ENCODE measurements at places on chromosomes 7 and 10. TPM values are rescaled to one million over a fixed set of nuclear protein-coding genes. Genes with fewer than 3 reads are reported as not detected.

The CACNA2D1 gene
- not detected for total RNA-seq

The MCM10 gene
- 73.5 TPM for total RNA-seq

The DYDC2 gene
- total RNA-seq, result not detected

- peaks cover 20% of the 10 kb centered on the region for H3K27me3 ChIP-seq
- no peaks in the 10 kb centered on the region for H3K36me3 ChIP-seq
- no peak for DNase-seq
- H3K4me1 ChIP-seq, result peaks cover 26% of the 10 kb centered on the region
- H3K4me3 ChIP-seq, result no peak overlapping the region
- H3K27ac ChIP-seq, result no peak overlapping the region
These were observed 5.8 kb upstream of the CLDN4 start for GRCh38 chr7:73824986-73825385.

DNA sequence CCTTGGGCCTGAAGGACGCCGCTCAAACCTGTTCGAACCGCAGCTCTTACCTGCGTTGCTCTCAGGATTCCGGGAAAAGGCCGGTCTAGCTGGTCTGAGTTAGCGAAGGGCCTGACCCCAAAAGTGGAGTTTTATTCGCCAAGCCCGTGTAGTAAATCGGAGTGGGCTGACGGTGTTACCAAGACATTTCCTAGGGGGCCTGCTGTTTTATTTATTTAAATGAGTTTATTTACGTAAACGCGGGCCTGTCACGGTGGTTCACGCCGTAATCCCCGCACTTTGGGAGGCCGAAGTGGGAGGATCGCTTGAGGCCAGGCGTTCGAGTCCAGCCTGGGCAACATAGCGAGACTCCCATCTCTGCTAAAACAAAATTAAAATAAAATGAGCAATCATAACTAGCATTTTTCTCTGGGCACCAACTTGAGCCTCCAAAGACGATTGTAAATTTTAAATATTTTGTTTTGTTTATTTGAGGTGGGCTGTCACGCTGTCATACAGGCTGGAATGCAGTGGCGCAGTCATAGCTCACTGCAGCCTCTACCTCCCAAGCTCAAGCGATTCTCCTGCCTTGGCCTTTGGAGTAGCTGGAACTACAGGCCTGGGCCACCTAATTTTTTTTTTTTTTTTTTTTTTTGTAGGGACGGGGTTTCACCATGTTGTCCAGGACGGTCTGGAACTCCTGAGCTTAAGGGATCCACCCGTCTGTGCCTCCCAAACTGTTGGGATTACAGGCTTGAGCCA is 903 bp downstream of the ZNF655 start:
- H3K36me3 ChIP-seq, result peaks cover 68% of the 10 kb centered on the region
- peaks cover 56% of the 10 kb centered on the region for H3K4me1 ChIP-seq
- no peaks in the 10 kb centered on the region for H3K27me3 ChIP-seq
- no peak for DNase-seq
- peak overlapping the region; percentile 100 for H3K4me3 ChIP-seq

- H3K4me3 ChIP-seq, result no peak overlapping the region
- H3K4me1 ChIP-seq, result peaks cover 61% of the 10 kb centered on the region
- no peaks in the 10 kb centered on the region for H3K36me3 ChIP-seq
- DNase-seq, result no peak
- no peaks in the 10 kb centered on the region for H3K27me3 ChIP-seq
These were observed 128.6 kb downstream of the ICA1 start for GRCh38 chr7:8133188-8133848.

- H3K4me3 ChIP-seq, result no peak overlapping the region
- no peaks in the 10 kb centered on the region for H3K36me3 ChIP-seq
- H3K27me3 ChIP-seq, result no peaks in the 10 kb centered on the region
These were observed 28.0 kb downstream of the PPP1R3C start for GRCh38 chr10:91604553-91605534.

Data from activated CD8-positive, alpha-beta T cell treated with anti-CD3 and anti-CD28 coated beads, Interleukin-2, amount 10 ng/mL, durations not matched to agents 7 days and 5 days (primary cell).